ENCODE measurements at places on chromosomes 5 and 9.

- no peak for DNase-seq
These were observed 618.3 kb upstream of the CLINT1 start for GRCh38 chr5:158477214-158477613.

DNA sequence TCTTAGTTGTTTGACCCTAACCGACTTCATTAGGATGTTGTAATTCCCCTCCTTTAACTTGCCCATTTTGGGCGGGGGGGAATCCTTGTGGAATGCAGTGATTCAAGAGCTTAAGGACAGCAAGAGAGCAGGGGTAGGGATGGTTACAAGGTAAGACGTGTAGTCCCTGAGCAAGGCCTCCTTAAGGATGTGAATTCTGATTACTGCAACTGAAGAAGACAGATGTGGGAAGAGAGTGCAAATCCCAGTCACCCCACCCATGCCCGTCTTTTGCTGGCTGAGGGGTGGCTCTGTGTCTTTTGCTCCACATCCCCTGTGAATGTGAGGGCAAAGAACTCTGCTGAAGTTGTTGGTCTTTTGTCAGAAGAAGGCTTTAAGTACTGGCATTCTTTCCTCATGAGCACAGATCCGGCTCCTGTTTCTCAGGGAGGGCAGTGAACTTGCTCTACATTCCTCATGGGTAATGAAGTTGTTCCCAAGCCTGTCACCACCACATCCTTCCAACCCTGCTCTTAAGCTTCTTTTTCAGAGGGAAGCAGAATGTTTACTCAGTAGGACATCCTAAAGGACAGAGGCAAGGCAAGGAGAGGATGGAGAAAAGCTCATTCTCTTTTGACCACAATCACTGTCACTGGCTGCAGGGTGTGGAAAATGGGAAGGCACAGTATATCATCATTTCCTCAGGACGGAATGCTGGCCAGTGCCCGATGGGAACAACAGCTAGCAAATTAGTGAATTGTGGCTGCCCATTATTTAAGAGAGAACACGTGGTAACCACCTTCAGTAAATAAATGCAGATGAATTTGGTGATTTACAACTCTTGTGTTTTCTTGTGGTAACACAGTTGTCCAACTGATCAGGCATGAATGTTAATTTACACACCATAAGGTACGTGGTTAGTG lies 61.5 kb downstream of the RAI14 start:
- DNase-seq = no peak

- DNase-seq = no peak
These were observed 84.1 kb downstream of the SH3PXD2B start for GRCh38 chr5:172370237-172370640.

GRCh38 chr5:24783596-24783995 lies 138.8 kb upstream of the CDH10 start:
- no peak for DNase-seq

GRCh38 chr5:178411083-178411482 lies 178.5 kb upstream of the PHYKPL start:
- DNase-seq = no peak

GRCh38 chr9:125428060-125428901 lies 166.7 kb downstream of the GAPVD1 start:
- peak; percentile 38 for DNase-seq

DNA sequence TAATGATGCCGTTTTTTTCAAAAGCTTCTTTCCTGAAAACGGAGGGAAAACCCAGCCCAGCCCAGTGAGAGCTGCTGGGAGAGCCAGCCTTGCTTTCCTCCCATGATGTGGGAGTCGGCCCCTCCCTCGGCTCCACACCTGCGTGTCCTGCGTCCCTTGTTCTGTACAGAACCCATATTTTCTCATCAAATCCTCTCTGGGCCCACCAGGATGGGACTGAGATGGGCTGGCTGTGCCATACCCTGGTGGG lies 8.9 kb downstream of the FLT4 start:
- no peak for DNase-seq

DNA sequence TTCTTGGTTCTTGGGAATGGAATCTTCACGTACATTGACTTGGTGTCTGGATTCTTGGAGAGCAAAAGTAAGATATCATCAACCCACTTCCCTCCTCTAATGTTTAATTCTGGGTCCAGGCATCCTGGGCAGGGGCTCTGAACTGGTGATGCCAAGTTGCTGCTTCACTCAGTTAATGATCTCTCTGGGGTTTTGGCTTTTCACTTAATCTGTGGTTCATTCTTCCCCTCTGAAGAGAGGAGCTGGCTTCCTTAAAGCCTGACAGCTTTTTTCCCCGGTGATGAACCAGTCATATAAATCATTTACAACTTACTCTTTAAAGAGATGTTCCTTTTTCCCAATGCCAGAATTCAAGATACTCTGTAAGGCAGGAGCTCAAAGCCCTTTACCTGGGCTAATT lies 65.9 kb downstream of the ARHGAP26 start:
- no peak for DNase-seq

- no peak for DNase-seq
These were observed 69.7 kb downstream of the FOCAD start for GRCh38 chr9:20753761-20754160.

DNA sequence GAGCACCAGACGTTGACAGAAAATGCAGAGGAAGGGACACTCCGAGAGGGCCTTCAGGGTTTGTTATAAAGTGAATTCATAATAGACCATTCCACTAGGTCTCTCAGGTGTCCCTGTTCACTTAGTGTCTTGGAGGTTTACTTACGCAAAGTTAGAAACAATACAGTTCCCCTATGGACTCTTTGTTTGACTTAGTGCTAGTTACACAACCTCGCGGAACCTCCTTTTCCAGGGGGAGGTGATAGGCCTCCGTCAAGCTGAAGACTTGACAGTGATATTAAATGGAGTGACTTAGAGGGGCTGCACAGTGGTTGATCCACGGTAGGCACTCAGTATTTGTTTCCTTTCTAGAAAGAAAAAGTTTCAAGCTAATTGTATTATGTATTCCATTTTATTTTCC lies 1.3 kb downstream of the CCT5 start:
- no peak for DNase-seq

- no peak for DNase-seq
These were observed 107.4 kb upstream of the LHFPL2 start for GRCh38 chr5:78755822-78756429.

DNA sequence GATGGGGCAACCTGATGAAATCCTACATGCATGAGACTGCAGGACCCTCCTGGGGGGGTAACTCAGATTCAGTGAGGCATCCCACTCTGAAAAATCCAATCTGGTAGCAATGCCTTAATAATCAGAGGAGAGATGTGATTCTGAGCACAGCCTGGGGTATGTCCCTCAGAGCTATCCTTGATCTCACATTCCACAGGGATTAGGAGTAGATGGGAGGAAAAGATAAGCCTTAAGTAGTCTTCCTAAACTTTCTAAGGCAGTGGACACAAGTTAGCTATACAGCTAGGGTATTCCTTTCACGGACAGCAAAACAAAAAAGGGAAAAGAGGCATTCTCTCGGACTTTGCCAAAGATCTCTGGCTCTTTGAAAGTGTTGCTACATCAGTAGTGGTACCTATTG lies 3.9 kb upstream of the SPATA9 start:
- DNase-seq = no peak

Data from NCI-H460 (cell line).